Activated CD4-positive, alpha-beta T cell treated with anti-CD3 and anti-CD28 coated beads for 24 hours (primary cell): ENCODE measurements at places on chromosomes 1 and 21.

- DNase-seq = peak; percentile 15
Measured at GRCh38 chr1:183185941-183186490, at the start of gene LAMC2. TSS of gene LAMC2 (plus strand) at chr1:183186264. CDS start at chr1:183186353, 89 bp downstream.

DNA sequence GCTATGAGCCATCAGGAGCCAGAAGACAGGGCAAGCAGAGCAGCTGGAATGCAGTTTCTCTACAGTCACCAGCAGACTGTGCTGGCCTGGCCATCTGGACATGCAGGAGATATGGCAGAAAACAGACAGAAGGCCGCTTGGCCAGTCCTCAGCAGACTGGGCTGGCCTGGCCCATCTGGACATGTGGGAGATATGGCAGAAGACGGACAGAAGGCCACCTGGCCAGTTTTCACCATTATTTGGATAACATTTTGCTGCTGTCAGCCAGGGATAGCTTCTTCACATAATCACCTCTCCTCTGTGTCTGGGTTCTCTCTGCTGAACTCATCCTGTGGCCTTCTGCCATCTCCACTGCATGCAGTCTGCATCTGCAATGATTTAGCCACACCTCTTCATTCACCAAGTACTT lies 25.0 kb upstream of the CACYBP start:
- DNase-seq = no peak

GRCh38 chr1:17377325-17377953 lies 5.4 kb downstream of the PADI6 start:
- no peak for DNase-seq

GRCh38 chr1:219210067-219210466 lies 36.4 kb downstream of the LYPLAL1 start:
- no peak for DNase-seq

GRCh38 chr1:238647877-238648276 lies 738.5 kb upstream of the CHRM3 start:
- DNase-seq = no peak

DNA sequence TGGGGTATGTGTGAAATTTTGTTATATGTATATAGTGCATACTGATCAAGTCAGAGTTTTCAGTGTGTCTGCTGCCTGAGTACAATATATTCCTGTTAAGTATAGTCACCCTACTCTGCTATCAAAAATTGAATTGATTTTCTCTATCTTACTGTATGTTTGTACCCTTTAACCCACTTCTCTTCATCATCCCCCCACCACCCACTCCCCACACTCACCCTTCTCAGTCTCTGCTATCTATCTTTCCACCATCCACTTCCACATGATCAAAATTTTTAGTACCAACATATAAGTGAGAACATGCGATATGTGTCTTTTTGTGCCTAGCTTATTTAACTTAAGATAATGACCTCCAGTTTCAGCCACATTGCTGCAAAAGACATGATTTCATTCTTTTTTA lies 4.2 kb downstream of the LY9 start:
- no peak for DNase-seq

- DNase-seq = no peak
Measured at GRCh38 chr1:55302972-55303371, 87.8 kb upstream of the USP24 start.

GRCh38 chr1:6131561-6131960 lies 48.6 kb downstream of the CHD5 start:
- no peak for DNase-seq

GRCh38 chr1:171245458-171246064 lies 2.7 kb upstream of the FMO1 start:
- DNase-seq = peak; percentile 4

DNA sequence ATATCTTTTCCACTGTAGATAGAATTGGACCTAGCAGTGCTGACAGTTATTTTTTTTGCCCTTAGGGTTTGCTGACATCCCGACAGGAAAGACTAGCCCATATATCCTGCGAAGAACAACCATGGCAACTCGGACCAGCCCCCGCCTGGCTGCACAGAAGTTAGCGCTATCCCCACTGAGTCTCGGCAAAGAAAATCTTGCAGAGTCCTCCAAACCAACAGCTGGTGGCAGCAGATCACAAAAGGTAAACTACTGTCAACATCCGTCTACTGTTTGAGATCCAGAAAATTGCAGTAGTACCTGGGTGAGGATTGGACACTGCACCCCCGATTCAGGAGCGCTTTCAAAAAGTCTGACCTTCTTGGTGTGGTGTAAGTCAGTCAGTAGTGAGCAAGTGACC lies 55.8 kb downstream of the CENPF start:
- no peak for DNase-seq

GRCh38 chr1:206460836-206461426 lies 9.3 kb upstream of the IKBKE start:
- DNase-seq = no peak

GRCh38 chr1:22224091-22224490 lies 81.2 kb upstream of the WNT4 start:
- DNase-seq = no peak
